ENCODE measurements at places on chromosomes 7 and 10. TPM values are rescaled to one million over a fixed set of nuclear protein-coding genes. Genes with fewer than 3 reads are reported as not detected.

GRCh38 chr10:5527332-5528200 is 2.8 kb downstream of the CALML3 start:
- no peak for DNase-seq

IFT22 gene
- total RNA-seq, result 25.5 TPM

C7orf33 gene
- total RNA-seq, result not detected

DNA sequence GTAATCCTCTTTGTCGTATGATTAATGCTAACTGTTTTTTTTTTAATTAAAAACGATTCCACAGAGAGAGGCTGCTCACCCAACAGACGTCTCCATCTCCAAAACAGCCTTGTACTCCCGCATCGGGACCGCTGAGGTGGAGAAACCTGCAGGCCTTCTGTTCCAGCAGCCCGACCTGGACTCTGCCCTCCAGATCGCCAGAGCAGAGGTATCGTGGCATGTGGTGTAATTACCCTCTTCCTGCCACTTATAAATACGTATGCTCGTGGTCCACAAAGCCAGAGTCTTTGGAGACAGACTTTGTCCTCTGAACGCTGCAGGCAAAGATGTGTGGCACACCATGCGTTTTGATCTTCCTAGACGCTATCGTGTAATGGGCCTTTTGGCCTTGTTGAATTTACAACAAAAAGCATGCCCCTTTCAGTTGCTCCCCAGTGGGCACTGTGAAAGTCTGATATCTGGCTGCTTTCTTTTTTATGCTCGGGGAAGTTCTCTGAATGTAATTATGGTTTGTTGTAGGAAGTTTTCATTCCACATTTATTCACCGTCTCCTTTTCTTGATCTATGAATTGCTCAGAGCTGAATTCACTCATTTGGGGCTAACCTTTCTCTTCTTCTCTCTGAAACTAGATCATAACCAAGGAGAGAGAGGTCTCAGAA is 33.6 kb upstream of the BTBD16 start:
- DNase-seq, result no peak

HOXA6 gene
- total RNA-seq, result 8.5 TPM

- DNase-seq, result no peak
These were observed 17.1 kb downstream of the KCNK18 start for GRCh38 chr10:117214401-117214800.

DNA sequence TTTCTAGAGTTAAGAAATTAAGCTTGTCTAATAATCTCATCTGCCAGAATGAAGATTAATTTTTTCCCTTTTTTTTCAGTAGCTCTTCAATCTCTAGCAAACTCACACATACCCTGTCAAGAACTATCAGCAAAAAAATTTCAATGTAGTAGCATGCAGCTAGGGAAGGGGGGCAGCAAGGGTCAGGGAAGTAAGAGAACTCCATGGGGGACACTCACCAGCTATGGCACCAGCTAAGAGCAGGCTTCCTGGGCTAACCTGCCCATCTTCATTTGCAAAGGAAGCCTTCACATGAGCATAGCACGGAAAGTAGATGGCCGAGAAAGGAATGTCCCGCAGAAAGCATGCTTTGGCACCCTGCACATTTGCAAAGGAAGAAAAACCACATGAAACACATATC is 190.4 kb downstream of the SLC25A13 start:
- no peak for DNase-seq

GRCh38 chr10:67662415-67662814 is 33.6 kb downstream of the CTNNA3 start:
- no peak for DNase-seq

- no peak for DNase-seq
These were observed 2.5 kb downstream of the ACSL5 start for GRCh38 chr10:112376396-112376790.

PIP gene
- total RNA-seq, result not detected

DNA sequence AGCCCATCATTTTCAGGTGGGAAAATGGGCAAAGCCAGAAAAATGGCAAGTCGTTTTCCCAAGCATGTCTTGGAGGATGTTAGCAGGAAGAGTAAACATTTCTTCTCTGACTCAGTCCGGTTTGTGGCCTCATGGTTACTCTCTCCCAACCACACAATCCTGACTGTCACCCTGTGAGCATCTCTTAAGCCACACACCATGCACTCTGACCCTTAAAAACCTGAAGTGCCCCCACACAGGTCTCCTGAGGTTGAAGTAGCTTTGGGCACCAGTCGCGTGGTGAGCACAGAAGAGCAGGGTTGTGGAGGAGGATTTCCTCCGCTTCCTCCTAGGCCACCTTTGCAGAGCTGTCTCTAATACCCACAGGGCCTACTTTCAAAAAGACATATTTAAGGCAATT is 387.3 kb upstream of the NPVF start:
- DNase-seq, result no peak

DNA sequence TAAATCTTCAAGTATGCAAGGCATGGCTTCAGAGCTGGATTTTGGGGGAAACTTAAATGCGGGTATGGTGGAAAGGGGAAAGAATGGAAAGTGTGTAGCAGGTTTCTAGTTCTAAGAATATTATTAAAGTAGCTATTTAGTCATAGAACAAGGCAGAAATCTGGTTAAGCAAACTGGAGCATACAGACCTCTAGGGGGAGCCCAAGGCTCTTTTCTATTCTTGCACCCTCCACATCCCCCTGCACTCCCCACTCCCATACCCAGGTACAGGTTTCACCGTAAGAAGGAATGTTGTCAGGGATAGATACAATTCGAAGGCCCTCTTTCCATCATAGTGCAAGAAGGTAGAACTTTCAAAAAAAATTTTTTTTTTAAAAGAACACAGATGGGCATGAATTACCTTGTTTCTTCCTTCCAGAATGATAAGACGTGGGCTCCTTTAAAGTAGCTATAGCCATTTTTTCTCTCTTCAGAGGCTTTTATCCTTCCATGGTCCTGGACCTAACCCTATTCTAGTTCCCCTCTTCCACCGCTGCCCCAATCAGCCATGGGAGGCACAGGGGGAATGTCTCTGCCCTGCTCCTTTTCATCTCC is 41.5 kb upstream of the SMIM30 start:
- DNase-seq, result no peak

GRCh38 chr10:103451091-103451813 is 918 bp downstream of the CALHM2 start:
- peak; percentile 82 for DNase-seq

LLCFC1 gene
- not detected for total RNA-seq

GRM3 gene
- not detected for total RNA-seq

PHKG1 gene
- total RNA-seq, result 3.1 TPM

DNA sequence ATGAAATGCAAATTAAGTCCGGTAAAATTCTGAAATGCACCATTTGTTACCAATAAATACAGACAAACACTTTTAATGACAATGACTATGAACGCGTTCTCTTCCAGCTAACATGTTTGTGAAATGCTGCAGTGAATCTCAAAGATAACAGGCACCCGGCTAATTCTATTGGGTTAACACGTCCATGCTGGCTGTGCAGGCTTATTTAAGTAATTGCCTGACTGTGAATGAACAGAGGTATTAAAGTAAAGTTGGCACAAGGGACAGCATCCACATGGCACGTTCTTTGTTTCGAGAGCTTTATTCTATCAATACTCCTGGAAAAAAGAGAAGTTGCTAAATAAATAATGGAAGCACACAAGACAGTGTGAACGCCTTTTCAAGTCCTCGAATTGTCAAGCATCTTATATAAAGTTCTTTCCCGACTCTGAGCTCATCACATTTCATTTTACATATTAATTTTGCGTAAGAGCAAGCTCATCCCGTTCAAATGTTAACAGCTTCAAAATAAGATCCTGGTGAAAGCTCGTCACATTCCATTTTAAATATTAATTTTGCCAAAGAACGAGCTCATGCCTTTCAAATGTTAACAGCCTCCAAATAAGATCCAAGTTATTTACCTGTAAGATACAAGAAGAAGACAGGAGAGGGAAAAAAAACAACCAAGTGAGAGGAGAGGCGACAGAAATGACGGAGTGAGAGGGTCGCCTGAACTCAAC is 111.3 kb upstream of the RHEB start:
- DNase-seq, result peak; percentile 0

GRCh38 chr7:129829737-129830631 is 122.8 kb downstream of the UBE2H start:
- peak; percentile 65 for DNase-seq

- no peak for DNase-seq
These were observed 10.6 kb downstream of the ZYX start for GRCh38 chr7:143391462-143392404.

OR2A7 gene
- total RNA-seq, result 10.8 TPM

GRCh38 chr7:12581897-12582296 is 11.4 kb downstream of the SCIN start:
- no peak for DNase-seq

CTAGE4 gene
- total RNA-seq, result 4.0 TPM

DNMBP gene
- 54.6 TPM for total RNA-seq

- DNase-seq, result no peak
These were observed 20.8 kb downstream of the BCAP29 start for GRCh38 chr7:107600816-107601215.

DNA sequence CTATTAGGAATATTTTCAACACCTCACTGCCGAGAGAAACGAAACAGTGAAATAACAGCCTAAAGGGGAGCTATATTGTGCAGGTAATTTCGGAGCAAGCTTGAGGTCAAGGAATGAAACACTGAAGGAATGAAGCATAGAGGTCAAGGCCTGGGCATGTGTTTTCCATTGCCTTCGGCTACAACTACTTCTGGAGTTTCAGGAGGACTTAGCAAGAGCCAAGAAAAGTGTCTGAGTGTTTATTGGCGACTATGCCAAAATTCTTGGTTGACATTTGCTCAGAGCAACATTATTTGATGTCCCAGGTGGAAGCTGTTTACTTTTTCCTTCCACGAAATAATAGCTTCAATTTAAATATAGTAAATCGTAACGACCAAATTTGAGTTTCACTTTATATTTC is 89.6 kb upstream of the IFRD1 start:
- DNase-seq, result no peak

DNA sequence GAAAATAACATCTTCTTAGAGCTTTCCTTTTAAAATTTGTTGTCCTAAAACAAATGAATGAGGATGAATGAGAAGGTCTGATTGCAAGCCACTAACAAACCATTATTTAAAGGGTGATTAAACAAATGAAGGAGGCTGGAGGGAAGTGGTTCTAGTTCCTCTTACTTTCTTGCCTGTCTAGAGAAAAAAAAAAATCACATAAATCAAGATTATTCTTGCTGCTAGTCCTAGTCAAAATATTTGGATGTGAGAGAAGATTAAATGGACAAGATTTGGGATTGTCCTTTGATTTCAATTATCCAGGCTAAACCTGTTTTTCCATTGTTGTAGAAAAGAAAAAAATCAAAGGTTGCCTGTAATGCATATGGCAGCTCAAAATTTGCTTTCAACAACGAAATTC is 3.3 kb downstream of the SKAP2 start:
- no peak for DNase-seq

HKDC1 gene
- total RNA-seq, result 0.10 TPM

DNA sequence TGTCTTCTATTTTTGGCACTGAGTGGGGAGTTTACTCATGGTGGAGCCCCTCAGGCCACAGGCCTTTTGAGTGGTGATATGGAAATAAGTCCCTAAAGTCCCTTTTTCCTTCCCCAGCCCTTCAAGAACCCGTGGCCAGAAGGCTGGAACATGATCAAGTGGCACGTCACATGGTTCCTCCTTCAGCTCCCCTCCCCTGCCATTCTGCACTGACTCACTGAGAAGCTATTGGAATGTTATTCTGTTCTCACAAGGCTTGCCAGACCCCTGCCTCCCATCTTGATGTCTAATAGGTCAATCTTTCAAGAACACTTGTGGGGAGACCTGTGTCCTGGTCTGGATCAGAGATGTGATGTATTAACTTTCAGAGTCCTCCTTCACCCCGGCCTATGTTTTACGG is 279.8 kb downstream of the SEC23IP start:
- DNase-seq, result no peak

PLA2G12B gene
- total RNA-seq, result not detected

HECW1 gene
- total RNA-seq, result 1.3 TPM

DNA sequence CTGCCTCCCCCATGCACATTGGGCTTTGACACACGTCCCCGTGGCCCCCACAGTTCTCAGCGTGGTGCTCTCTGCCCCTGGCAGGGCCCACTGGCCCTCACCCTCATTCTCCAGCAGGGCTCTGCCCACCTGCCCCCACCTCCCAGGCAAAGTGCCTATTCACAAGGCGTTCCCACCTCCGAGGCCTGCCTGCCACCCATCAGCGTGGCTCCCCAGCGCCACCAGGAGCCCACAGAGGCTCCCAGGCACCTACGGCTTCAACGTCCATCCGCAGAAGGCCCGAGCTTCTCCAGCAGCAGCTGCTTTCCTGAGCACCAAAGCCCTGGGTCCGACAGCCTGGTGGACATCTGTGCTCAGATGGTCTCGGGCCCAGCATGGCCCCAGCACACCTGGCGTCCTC is 211.8 kb upstream of the PPP2R2D start:
- DNase-seq, result no peak

- no peak for DNase-seq
These were observed 456.2 kb downstream of the DNAJB6 start for GRCh38 chr7:157793087-157793353.

GRCh38 chr10:79152423-79152817 is 83.7 kb downstream of the ZMIZ1 start:
- DNase-seq, result no peak

DNA sequence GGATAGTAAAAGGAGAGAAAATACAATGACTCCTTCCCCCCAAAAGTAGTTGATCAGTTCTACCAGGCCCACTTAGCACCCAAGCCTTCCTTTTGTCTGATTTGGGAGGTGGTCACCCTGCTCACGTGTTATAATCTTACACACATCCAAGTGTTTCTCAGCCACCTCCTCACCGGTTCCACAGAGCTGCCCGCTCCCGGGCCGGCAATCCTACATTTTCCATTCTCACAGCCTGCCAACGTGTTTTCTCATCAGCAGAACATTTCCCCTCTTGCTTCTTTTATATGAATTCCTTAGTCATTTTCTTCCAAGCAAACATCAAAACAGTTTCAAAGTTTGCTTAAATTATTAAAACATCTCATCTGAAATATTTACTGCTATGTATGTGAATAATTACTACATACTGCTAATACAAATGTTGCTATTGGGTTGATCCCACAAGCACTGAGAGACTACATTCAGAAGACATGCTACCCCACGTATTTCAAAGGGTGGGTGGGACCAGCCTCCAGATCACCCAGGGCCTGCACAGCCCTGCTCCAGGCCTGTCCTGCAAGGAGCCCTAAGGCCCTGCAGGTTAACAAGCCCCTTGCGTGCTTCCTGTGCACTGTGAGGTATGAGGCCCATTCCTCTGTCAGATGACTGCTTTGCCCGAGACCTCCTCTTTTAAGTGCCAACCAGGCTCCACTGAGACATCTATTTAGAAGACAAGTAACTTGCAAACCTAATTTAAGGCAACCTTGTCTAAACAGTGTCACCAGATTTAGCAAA is 75.3 kb downstream of the GRB10 start:
- DNase-seq, result no peak

KBTBD2 gene
- total RNA-seq, result 29.4 TPM

- no peak for DNase-seq
These were observed 28.6 kb upstream of the LAMB4 start for GRCh38 chr7:108158776-108159175.

DNAJC9 gene
- total RNA-seq, result 17.2 TPM

- DNase-seq, result no peak
These were observed 124.2 kb downstream of the PPP1R3A start for GRCh38 chr7:113794573-113794972.
